Activated T-helper 1 cell treated with anti-CD3 and anti-CD28 coated beads, Interleukin-2, amount 50 U/mL, for 16 hours (primary cell): ENCODE measurements at places on chromosomes 2 and 18.

- DNase-seq: no peak
Measured at GRCh38 chr2:97698530-97698929, 14.8 kb upstream of the ZAP70 start.

DNA sequence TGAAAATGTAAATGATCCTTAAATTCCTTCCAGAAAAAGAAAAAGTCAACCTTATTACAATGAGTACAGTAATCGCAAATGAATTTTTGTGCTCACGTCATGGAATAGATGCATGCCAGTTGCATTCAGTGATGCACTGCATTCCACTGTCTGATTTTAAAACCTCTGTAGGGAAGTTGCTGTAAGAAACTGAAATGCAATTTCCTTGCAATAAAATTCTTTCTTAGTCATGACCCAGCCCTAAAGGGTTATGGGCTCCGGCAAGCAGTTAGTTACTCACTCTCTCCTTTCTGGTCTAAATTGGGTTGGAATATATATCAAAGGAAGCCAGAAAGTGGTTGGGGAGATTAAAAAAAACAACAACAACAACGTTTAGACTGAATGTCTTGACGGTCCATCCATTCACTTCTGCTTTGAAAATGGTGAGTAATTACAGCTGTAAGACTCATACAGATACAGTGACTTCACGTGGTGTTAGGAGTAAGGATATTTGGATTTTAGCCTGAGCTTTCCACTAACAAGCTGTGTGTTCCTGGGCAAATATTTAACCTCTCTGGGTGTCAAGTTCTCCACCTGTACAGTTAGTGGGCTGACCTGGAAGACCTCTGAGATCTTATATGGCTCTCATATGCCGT lies 8.6 kb upstream of the RND3 start:
- no peak for DNase-seq

DNA sequence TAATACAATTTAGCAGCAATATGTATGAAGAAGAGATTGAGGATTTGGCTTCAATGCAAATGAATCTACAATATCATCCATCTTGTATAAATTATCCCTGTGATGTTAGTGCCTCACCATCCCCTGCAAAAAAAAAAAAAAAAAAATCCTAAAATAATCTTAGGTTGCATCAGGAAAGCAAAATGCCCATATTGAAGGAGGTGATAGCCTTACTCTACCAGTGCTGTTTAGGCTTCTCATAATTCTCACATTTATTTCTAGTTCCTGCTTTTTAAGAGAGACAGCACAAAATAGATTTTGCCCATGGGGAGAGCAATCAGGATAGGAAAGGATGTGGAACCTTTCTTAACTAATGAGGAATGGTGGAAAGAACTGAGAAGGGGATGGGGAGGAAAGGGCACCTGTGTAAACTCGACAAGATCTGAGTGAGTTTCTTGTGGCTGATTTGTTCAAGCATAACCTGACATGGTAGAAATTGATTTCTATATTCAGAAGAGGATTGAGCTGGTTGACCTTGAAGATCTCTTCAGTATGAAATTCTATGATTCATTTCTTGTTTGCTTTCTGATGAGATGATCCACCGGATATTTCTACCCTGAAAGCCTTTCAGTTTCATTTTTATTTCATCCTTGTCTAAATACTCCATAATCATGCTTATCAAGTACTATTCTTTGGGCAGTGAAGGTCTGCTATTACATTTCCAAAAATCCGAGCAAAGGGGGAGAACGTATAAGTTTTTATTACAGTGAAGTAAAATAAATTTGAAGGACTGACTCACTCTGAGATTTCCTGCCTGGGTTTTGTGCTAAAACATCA lies 391.2 kb downstream of the PTPRM start:
- DNase-seq: no peak

DNA sequence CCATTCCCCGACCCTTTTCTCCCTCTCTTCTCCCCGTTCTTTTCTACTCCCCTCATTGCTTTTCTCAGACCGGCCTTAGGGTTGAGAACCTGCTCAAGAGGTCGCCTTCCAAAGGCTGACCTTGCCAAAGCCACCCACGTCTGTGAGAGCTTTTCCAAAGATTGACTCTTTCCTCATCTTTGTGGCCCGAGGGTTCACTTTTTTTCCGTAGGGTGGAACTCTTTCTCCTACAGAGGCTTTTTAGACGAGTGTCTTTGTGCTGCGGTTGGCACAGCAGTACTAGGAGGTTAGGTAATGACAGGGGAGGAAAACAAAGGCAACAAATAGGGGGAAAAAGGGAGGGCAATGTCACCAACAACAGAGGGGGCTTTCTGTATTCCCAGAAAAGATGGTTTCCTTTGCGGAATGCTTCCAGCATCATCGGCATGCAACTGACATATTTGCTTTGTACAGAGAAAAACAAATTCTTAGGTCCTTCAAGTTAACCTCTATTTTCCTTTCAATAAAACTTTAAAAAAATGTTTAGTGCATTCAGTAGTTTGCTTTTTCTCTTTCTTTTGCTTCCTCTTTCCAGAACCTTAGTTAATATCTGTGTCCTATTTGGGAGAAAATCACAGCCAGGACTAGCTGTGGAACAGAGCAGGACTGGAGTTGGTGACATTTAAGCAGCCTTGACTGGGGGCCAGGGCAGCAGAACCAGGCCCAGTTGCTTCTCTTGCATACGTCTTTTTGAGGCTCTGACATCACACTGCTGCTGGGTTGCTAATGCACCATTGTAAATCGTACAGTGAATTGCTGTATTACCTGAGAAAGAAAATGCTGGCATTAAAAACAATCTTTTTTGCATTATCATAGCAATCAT lies 188.1 kb upstream of the FANCL start:
- DNase-seq: no peak

DNA sequence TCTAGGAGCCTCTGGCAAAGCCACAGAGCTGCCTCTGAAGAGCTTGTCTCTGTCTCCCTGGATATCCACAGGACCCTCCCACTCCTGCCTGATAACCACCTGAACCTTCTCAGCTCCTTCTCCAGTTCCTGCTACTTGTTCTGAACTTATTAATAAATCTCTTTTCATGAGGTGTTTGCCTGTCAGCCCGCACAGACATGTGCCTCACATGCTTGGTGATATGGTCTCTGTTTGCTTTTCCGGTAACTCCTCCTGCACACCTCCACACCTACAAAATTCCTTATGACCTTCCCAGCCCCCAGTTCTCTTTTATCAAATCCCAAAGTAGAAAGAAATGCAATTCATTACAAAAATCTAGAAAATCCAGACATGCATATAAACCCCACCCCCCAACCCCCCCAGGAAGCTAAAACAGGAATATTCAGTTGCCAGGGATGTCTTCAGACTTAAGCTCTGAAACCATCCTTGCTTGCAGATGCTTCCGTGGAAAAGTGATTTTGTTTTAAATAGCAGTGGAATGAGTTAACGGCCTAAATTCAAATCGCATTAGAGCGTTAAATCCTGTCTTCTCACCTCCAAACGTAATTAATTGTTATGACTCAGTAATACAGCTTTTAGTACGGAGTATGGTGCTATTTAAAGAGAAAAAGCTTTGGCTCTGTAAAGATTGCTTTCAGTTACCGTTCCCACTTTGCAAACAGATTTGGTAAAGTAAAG lies 2.1 kb upstream of the PID1 start:
- DNase-seq: no peak

DNA sequence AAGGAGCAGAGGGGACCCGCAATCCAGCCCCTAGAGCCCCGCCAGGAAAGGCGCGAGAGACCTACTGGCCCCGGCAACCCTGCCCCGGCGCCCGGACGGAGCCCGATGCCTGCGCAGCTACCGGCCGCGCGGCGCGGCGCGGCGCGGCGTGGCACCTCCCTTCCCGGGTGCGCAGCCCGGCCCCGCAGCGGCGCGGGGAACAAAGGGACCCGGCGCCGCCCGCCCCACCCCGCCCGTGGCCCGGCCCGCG lies 307 bp downstream of the CDH2 start:
- DNase-seq: no peak

DNA sequence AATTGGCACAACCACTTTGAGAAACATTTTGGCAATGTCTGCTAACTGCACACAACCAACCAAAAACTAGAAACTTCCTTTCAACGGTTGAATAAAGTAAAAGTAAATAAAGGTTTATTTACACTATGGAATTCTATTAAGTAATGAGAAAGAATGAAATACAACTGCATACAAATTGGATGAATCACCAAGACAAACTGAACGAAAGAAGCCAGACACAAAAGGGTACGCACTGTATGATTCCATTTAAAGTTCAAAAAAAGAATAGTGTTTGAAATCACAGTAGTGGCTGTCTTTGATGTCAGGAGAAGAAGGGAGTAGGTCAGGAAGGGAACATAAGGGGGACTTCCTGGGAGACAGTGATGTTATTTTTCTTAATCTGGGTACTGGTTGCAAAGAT lies 46.5 kb upstream of the SULT1C3 start:
- DNase-seq: no peak

DNA sequence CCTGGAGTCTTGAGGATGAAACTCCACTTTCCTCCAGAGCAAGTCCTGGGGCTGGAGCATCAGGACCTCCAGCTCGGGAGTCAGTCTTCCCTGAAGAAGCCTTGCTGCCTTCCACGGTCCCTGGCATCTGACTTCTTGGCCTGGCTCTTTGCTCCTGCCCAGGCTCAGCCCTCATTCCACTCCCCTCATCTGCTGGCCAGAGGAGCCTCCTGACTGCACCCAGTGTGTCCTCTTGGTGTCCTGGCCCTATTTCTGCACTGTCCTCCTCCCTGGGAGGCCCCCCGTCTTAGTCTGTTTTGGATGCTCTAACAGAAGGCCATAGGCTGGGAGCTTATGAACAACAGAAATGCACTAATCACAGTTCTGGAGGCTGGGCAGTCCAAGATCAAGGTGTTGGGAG lies 231.5 kb downstream of the LOXHD1 start:
- DNase-seq: no peak

DNA sequence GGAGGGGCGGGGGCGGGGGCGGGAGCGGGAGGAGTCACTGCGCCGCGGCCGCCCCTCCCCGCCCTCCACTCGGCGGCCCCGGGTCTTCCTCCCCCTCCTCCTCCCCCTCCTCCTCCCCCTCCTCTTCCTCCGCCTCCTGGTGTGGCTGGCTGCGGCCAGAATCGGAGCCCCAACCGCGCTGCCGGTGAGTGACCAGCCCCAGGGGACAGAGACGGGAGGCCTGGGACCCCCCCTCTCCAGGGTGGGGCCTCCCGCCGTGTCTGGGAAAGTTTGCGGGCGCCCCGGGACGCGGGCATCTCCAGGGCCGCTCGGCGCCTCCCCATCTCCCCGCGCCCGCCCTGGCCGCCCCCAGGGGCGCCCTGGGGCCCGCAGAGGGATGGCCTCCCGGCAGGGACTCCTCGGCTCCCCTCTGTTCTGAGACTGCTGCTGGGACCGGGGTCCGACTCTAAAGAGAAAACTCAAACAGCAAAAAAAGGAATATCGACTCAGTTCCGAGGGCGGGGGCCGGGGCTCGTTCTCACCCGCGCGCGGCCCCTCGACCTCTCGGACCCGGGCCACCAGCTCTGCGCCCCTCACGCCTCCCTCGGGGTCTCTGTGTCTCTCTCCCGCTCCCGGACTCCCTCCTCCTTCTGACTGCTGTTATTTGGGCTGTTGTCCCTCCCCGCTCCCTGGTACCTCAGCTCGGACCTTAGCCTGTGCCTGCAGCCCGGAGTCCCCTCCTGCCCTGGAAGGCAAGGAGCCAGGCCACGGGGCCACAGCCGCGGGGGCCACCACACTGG lies at the start of gene STON1:
Gene STON1, plus strand, starts transcription at position 122 of the 779 bp plus-strand sequence. CDS start 50,480 bp downstream, outside the sequence.
- DNase-seq: no peak

DNA sequence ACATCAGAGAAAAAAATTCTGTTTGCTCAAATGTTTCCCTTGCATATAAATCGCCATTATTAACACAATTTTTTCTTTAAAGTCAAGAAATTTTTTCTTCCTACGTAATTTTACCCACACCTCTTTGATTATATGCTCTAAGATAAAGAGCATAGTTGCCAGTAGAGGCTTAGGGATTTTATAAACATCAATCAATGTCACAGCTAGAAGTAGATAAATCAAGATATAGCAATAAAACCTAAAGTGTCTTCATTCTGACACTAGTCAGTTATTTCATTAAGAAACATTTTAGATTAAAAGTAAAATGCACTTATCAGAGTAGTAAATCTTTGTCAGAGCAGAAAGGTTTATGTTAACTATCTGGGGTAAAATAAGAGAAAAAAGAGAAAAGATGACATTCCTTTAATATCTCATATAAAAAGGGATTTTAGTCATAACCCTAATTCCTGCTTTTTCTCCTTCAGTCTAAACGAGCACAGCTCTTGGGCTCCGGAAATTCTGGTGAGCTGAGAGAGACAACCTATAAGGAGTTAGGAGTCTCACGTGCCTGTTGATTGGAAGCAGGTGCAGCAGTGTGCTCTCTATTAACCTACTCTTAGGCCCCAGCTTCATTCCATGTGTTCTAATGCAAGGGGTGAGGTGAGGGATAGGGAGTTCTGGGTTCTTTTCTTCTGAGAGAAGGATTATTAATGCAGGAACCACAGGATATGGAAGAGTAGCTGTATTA lies 172.4 kb upstream of the GULP1 start:
- no peak for DNase-seq

DNA sequence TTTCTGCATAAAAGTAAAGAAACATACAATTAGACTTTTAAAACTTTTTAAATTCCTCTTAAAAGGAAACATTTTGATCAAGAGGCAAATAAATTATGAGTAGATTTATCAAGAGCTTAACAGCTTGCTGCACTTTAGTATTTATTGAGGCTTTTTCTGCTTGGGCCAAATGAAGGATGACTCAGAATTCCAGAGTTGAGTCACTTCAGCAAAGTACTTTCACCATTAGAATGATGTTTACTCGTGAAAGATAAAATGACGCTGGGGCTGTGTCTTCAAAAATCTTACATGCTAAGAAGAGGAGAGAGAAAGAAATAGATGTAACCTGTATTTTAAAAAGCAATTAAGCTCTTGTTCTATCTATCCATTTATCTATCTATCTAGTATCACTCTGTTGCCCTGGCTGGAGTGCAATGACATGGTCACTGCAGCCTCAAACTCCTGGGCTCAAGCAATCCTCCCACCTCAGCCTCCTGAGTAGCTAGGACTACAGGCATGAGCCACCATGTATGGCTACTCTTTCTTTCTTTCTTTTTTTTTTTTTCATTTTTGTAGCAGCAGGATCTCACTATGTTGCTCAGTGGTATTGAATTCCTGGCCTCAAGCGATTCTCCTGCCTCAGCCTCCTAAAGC lies 75.3 kb upstream of the RIOK3 start:
- no peak for DNase-seq

DNA sequence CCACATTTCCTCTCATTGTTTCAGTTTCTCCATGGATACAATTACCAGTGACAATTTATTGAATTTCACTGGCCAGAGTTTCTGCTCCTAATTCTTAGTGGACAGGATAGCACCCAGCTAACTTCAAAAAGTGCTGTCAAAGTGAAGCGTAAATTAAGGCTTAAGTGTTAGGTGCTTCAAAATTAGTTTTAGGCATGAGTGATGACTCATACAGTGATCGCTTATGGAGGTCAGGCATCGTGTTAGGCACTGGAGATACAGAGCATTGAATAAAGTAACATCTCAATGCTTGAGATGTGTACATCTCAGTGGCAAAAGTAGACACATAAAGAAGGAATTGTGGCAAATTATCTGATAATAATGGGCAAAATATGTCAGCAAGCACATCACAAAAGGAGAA lies 40.8 kb downstream of the NOSTRIN start:
- DNase-seq: no peak

- DNase-seq: no peak
Measured at GRCh38 chr18:54357082-54357659, 487 bp downstream of the STARD6 start.
